ENCODE measurements at places on chromosomes 5 and 9.

DNA sequence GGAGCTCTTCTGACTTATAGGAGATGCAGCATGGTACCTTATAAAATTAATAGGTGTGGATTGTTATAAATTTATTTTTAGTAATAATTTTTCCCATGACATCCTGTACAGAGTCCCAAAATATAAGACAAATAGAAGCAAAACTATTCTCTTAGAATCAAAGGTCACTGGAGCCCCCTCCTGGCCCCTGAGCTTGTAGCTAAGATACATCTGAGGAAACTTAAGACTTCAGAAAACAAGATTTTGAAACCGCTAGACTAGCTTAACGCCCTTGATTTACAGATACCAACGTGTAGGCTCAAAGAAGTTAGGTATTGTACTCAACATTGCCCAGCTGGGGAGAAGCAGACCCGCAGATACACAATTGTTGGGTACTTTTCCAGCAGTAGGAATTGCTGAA, 45.7 kb upstream of the KCNN2 start:
- DNase-seq: no peak

DNA sequence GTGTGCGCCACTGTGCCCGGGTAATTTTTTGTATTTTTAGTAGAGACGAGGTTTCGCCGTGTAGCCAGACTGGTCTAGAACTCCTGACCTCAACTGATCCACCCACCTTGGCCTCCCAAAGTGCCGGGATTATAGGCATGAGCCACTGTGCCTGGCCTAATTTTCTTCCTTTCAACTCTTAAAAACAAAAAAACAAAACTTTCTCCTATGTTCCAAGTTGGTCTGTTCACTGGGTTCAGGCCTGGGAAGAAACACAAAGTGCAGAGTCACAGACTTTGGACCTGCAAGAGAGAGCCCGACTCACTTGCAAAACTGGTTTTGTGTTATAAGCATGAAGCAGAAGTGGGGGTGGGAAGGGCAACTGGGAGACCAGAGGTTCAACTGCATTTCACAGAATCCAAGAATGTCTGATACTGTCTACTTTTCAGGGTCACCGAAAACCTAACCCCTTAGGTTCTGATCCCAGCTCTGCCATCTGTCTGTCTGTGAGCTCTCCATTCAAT, 5.2 kb upstream of the HDHD3 start:
- no peak for DNase-seq

DNA sequence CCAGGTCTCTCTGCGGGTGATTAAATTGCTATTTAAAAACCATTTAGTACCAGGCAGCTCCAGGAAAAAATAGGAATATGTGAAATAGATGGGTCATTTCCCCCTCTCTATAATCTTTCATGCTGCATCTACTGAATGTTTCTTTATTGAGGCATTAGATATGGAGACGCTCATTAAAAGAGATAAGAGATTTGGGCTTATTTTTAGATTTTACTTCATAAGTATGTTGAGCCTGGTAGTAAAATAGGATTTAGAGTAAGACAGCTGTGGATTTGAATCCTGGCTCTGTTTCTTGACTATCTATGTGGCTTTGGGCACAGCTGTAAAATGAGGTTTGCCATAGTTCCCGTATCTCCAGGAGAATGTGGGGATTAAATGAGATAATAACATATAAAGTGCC, 451.0 kb upstream of the GRIA1 start:
- DNase-seq: no peak

- no peak for DNase-seq
These were observed 5.1 kb upstream of the TESK1 start for GRCh38 chr9:35599763-35600604.

- DNase-seq: no peak
These were observed 1.7 kb upstream of the SLC38A9 start for GRCh38 chr5:55713871-55714270.

DNA sequence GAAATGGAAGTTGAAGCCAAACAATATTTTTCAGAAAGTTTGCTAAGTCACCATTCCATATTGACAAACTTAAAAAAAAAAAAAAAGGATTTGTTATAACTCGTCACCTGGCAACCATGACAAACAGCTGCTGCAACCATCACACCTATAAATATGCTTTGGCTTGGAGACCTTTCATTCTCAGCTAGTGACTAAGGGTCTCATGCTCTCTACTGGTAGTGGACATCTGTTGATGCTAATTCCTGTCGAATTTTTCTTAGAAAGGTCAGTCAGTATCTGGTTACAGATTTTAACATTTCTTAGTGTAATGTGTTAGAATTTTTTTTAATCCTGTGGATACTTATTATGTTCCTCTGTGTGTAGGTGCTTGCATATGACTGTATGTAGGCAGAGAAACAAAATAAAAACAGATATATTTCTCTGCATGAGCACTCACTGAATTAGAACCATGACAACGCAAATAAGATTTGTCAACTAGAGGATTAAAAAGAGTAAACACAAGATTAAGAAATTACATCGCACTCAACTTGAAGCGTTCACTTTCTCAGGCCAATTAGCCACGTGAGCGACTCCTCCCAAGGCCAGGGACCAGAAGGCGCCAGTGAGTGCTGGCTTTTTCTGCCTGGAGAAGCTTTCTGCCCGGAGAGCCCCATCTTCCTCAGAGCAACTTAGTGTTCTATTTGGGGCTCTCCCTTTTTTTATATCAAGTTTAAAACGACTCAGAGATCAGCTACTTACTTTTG, 27.0 kb upstream of the ZNF622 start:
- no peak for DNase-seq

DNA sequence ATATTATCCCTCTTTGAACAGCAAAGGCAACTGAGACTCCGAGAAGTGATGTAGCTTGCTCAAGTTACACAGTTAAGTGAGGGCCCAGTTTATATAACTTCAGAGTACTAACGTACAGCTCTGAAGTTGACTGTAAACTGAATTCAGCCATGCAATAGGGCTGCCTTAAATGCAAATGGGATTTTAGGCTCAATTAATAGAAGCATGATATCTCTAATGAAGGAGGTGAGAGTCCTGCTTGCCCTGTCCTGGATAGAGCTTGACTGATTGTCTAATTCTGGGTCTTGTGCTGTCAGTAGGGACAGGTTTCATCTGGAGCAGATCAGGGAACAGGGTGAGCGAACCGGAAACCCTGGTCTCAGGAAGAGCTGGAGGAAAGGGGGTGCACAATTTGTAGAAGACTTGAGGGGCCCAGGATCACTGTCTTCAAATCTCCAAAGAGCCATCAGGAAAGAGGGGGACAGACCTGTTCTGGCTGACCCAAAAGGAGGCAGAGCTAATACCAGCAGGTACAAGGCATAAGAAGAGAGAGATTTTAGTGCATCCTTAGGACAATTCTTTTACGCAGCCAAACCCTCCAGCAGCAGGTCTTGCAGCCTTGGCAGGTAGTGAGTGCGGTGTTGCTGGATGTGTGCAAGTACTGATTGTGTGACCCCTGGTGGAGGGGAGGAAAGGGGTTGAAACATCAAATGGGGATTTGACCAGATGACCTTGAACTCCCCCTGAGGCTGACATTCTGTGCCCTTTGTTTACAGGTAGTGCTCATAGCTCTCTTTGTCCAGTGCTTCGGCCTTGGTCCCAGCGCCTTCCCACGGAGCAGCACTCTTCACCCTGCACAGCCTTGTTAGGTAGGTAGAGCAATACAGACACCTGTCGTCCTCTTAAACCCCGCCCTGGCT, 13.0 kb downstream of the GSN start:
- DNase-seq: no peak

- DNase-seq: no peak
These were observed 8.3 kb upstream of the ATG10 start for GRCh38 chr5:81963544-81963943.

GRCh38 chr5:136225796-136226195, 32.8 kb upstream of the SMIM32 start:
- DNase-seq: no peak

- DNase-seq: no peak
These were observed 3.8 kb downstream of the NDST1 start for GRCh38 chr5:150511578-150512367.

DNA sequence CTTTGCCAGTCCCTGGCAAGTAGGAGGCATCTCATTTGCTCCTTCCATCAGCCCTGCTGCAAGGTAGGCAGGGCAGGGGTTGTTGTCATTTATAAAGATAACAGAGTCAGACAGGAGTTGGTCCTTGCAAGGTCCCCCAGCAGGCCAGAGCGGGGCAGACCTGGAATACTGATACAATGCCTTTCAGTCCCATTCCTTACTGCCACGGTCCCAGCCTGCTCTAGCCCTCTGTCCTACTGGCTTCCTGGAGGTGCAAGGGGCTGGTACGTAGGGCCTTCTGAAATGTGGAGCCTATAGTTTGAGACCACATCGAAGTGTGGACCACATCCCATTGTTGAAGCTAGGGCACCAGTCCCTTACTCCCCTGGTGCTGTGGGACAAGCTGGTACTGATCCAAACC, 42.8 kb upstream of the PITX1 start:
- no peak for DNase-seq

DNA sequence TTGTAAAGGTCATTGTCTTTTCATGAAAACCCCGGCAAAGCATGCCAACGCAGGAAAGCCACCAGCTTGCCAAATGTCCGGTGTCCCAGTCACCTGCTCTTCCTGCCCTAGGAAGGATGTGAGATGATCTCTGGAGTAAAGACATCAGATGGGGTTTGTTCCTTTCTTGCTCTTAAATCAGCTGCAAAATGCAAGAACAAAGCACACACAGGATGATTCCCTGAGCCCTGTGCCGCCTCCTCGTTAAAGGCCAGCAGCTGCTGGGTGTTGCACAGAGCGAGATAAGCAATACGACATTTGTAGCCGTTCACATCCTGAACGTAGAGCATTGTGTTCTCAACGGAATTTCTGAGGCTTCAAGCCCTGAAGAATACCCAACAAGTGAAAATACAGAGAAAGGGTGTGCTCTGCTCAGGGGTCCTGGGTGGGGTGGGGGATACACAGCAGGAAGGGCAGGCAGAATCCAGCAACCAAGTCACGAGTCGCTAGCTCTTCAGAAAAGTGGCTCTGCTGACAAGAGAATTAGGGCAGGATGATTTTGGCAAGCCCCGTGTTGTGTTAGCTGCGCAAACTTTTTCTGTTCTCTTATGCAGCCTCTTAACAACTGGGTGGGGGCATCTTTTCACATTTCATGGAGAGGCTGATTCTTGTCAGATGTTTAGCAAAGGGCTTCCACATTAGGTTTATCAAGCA, 229.2 kb upstream of the MAP3K1 start:
- DNase-seq: no peak

GRCh38 chr5:172399336-172399735, 55.0 kb downstream of the SH3PXD2B start:
- no peak for DNase-seq

GRCh38 chr5:67164856-67165525, 31.6 kb downstream of the CD180 start:
- no peak for DNase-seq

GRCh38 chr5:179287631-179288030, 57.6 kb downstream of the ADAMTS2 start:
- DNase-seq: no peak

DNA sequence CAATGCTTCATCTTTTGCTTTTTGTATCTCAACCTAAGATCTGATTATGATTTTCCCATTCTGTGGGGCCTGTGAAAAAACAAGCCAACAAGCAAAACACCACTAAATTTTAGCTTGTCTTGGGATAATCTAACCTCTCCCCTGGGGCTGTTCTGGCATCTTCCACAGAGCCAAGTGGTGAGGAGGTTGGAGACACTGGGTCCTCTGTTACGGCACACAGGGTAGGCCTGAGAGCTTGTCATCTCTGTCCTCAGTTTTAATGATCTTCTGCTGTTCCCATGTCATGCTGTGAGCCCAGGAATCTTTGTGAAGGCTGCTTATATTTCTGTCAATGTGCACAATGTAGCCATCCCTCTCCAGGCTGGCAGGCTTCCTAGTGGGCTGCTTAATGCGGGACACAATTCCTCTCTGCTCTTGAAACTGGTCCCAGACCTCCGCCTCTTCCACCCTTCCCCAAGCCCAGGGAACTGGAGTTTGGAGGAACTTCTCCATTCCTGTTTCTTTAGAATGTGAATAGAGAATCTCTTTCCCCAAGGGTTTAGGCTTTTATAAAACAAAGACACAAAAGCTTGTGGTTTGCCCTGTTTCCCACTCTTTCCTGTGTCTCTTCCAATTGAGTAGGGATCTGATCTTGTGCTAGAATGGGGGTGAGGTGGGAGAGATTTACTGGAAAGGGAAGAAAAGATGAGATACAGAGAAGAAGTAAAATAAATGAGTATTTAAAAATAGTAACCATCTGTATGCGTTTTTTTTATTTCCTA, 30.9 kb upstream of the SEMA6A start:
- DNase-seq: no peak
